Stimulated activated CD8-positive, alpha-beta memory T cell treated with anti-CD3 and anti-CD28 coated beads, Interleukin-2, amount 100 ng/mL, for 1 hour (primary cell): ENCODE measurements at places on chromosomes 12 and 14.
A peak's percentile ranks its signal among the peaks of the same experiment; 100 is the strongest.

DNA sequence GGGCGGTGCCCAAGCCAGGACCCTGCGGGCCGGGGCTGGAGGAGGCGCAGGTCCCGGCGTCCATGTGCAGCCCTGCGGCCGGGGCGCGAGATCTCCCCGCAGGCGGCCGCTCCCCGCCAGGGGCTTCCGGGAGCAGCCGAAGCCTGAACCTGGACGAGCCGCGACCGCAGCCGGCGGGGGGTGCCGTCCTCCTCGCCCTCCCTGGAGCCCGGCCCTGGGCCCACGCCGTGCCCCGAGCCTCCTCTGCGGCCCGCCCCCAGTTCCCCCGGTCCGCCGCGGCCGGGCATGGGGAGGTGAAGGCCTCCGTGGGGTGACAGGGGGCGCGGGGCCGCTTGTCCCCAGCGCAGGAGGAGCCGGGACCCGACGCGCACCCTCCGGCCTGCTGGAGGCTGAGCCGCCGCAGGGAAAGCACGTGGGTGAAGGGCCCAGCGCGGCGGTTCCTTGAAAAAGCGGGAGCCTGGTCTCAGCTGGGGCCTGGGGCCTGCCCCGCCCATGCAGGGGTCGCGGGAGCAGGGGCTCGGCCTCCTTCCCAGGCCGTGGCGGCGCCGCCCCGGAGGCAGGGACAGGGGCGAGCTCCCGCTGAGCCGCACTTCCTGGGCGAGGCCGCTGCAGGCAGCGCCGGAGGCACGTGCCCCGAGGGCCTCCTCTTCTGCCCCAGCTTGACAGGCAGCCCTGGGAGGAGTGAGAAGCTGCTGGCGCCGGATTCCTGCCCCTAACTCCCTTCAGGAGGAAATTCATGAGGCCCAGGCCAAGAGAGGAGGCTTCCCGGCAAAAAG is 55.6 kb upstream of the PPP2R5C start:
- no peak for DNase-seq

DNA sequence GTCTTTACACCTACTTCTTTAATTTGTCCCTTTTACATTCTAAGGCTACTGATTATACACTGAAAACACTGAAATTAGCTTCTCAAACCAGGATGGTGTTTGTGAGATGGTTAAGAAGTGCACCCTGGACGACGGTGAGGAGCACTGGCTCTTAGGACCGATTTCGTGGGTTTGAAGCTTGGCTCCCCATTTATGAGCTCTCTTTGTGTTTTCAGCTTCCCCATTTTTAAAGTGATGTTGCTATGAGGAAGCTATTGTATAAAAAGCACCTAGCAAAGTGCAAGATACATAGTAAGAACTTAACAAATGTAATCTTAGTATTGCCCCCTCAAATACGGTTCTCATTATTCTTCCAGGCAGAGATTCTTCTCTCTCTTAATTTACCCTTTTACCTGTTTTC is 4.7 kb downstream of the NFYB start:
- DNase-seq = no peak

- no peak for DNase-seq
Measured at GRCh38 chr14:74089251-74090020, 4.7 kb downstream of the LIN52 start.

DNA sequence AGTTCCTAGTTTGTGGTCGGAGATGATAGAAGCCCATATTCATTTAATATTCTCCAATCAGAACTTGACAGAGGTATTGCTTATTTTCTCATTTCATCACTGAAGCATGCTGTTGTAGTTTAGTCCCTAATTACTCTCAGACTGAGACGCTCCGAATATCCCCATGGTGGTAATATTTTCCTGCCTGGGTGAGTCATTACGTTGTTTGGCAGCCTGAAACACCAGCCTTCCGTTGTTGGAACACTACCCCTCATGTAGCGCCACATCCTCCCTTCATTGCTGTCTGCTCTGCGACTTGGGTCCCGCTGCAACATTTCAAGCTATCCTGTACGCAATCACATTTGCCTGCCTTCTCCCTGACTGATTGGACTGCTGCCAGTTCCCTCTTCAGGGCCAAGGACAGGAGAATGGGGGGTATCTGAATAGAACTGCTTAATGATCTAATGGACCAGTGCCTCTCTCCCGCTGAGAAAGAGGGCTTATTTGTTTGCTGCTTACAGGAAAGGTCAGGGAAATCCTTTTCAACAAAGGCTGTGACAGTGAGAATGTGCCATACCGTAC is 369.1 kb downstream of the NPAS3 start:
- no peak for DNase-seq

DNA sequence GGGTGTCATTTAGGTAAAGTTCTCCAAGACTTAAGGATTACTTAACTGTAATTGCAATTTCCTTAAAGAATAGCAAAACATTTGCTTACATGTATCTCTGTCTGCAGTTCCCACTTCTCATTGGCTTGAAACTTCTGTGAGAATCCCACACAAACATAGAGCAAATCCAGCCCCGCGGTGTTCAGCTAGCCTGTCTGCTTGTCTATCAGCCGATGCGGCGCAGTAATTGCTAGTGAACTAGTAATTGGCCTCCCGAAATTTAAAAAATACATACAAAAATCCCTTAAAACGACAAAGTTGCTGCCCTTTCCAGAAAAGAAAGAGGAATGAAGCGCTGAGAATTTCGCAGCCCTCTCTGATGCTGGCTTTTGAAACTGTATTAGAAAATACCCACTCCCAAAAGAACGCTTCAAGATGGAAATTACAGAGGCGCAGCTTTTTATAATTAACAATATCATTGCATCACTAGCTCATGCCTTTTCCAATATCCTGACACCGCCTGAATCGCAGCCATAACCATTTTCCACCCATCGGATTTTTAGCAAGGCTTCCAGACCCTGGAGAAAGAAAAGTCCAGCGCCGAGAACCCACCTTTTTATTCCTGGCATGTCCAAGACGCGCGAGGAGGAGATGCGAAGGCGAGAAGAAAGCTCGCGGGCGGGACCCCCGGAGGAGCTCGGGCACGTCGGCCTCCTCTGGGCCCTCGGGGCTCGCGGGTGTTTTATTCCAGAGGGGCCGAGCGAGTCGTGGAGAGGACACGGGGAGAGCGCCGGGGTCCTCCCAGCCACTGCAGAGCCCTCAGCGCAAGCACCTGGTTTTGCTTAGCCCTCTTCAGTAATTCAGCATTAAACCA is 646 bp downstream of the FBLN5 start:
- no peak for DNase-seq

DNA sequence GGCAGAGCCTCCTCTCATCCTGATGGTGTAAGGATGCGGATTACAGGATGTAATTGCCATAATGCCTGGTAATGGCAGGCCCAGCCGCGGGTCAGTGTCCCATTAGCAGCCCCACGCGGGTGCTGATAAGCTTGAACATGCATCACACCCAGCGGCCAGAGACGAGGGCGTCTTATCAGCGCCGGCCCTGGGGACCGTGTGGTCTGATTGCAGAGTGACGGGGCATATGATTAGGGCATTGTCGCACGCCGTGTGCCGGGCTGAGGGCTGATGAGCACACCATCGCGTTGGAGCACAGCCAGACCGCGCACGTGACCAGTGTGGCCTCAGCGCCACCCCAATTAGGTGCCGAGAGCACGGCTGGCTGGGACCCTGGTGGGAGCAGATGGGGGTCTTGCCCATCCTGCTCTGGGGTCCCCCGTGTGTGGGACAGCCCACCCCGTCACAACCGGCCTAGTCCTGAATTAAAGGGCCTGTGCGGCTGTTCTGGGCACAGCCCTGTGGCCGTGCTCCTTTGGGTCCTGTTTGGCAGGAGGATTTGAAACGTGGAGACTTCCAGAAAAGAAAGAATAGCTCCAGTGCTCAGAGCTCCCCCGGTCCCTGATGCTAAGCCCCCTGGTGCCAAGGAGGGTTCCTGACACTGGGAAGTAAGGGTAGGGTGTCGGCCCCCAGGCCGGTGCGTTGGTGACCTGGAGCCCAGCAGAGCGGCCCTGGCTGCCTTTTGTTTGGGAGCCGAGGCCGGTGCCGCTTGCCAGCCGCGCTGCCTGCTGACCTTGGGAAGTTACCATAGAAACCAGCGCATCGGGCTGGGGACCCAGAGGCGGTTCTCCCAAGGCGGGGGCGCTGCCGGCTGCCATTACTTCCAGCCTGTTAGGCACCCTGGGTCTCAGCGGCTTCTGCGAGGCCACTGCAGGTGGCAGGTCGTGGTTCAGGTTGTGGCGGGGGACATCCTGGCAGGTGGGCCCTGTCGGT is 20.7 kb downstream of the KIF26A start:
- no peak for DNase-seq

DNA sequence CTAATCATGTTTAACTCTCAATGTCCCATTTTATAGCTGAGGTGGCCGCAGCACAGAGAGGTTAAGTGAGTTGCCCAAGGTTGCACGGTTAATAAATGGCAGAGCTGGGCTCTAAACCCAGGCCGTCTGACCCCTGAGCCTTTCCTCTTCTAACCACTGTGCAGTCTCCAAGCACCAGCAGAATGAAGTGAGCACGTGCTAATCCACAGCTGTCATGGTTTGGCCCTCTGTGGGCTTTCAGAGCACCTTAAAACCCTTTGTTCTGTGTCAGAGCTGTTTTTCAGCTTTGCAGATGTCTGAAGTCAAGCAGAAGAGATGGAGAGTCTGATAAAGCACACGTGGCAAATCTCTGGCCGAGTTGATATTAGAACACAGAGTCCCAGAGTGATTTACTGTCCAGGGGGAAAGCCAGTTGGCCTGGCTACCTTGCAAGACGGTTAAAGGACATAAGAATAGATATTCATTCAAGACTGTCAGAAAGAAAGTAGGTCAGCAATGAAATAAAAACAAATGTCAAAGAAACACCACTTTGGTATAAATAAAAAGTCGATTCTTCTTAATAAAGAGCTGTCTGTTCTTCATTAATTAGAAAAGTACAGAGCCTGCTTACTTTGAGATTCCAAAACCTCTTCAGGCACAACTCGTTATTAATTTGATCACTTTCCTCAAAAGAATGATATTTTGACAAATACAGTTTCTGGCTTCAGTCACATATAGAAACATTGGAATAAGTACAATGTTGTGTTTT is 107.3 kb downstream of the CRADD start:
- no peak for DNase-seq

DNA sequence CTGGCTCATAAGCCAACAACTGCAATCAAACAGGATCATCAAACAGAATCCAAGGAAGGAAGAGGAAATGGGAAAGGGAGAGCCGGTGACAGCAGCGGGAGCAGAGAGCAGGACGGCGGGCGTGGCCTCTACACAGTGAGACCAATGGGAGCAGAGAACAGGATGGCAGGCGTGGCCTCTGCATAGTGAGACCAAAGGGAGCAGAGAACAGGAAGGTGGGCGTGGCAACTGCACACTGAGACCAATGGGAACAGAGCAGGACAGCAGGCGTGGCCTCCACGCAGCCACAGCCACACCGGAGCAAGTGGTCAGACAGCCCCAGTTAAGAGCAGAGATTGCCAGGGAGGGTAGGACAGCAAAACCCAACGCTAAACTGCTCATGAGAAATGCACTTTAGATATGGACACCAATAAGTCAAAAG is 16.4 kb downstream of the LRCOL1 start:
- no peak for DNase-seq

- DNase-seq = no peak
Measured at GRCh38 chr14:58709949-58710348, 72.2 kb downstream of the DACT1 start.

- no peak for DNase-seq
Measured at GRCh38 chr12:67070604-67071003, 198.6 kb upstream of the CAND1 start.

DNA sequence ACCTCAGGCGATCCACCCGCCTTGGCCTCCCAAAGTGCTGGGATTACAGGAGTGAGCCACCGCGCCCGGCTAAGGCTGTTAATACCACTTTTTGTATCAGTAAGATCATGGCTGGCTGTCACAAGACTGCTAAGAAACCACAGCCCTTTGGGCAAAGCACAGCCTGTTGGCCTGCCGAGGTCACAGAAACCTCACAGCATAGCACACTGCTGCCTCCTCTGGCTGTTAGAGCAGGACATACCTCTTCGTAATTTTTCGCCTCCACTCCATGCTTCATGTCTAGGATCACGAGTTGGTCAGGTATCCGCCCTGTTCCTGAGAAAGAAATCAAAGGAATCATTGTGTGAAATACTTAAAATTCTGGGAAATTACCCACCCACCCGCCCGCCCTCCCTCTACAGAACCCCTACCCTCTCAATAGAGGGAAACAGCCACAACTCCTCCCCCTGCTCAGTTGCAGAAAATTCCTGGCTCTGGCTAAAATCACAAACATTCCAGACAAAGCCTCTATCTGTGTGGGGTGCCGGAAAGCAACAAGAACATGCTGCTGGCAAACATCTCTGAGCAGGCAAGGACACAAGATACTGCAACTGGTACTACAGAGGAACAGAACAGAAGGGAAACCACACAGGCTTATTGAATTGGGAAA is 20.7 kb upstream of the NEK9 start:
- no peak for DNase-seq

- no peak for DNase-seq
Measured at GRCh38 chr12:27498761-27499160, 25.2 kb upstream of the PPFIBP1 start.

- no peak for DNase-seq
Measured at GRCh38 chr12:47134005-47134404, 54.2 kb upstream of the AMIGO2 start.

DNA sequence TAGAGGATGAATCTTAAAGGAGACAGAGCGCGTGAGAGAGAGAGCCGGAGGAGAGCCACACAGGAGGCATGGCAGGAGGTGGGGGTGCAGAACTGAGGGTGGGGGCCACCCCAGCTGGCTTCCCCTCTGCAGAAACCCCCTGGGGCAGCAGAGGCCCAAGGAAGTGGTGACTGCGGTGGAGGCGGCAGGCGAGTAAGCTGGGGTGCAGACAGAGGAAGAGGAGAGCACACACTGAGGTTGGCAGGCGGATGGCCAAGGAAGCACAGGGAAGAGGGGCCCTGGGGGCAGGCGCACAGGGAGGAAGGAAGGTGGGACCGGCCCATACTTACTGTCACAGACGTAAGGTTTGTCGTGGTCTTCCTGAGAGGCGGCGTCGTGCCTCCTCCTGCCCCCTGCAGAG is 179.8 kb downstream of the DPF3 start:
- DNase-seq = peak; percentile 17

DNA sequence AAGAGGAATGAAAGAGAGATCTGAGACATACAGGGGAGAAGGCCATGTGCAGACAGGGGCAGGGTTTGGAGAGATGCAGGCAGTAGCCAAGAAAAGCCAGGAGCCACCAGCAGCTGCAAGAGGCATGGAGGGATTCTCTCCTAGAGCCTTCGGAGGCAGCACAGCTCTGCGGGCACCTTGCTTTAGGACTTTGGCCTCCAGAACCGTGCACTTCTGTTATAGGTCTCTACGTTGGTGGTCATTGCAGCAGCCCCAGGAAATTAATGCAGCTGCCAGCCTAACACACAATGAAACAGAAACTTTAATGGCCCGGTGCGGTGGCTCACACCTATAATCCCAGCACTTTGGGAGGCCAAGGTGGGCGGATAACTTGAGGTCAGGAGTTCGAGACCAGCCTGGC is 14.7 kb upstream of the VRK1 start:
- DNase-seq = no peak
